ENCODE measurements at places on chromosomes 7 and 10.

- no peak for DNase-seq
Observed at GRCh38 chr7:90540406-90540805, 55.7 kb upstream of the CDK14 start.

DNA sequence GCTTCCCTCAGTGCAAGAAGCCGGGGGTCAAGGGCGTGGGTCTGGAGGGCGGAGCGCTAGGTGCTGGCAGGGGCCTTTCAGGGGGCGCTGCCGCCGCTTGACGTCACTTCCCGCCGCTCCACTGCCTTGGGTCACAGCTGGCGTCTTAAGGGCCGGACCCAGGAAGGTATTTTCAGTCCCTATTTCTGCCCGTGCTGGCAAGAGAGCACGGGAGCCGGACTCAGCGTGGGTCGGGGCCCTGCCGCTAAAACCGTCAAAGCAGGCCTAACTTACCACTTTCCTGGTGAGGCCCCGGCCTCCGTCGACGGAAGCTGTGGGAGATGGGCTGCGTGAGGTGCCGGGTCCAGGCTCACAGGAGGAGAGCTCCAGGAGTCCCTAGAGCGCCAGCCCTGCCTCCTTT, 12.0 kb downstream of the VAX1 start:
- no peak for DNase-seq

- DNase-seq = no peak
Observed at GRCh38 chr10:43124574-43125273, 13.5 kb upstream of the CSGALNACT2 start.

GRCh38 chr7:1104516-1105179, 16.7 kb downstream of the GPER1 start:
- no peak for DNase-seq

DNA sequence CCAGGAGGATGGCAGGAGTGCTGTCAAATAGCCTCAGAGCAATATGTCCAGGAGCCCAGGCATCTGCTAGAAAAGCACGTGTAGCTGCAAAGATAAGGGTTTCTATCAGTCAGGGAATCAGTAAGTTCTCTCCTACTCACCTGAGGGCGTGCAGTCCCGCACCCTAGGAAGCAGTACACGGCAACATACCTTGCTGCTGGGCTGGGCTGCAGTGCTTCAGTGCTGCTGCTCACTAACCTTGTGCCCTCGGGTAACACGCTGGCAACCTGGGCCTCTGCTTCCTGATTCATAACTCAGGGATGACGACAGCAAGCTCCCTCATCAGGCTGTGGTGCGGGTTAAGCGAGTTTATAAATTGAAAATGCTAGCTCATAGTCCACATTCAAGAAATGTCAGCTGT, 29.5 kb upstream of the CCNY start:
- DNase-seq = no peak

All from central memory CD4-positive, alpha-beta T cell (primary cell).